ENCODE measurements at places on chromosomes 2 and 18.

- no peak for DNase-seq
Observed at GRCh38 chr2:26651470-26651771, 10.3 kb upstream of the CIB4 start.

GRCh38 chr2:71597756-71598155 lies 144.4 kb downstream of the DYSF start:
- no peak for DNase-seq

GRCh38 chr18:46452820-46453219 lies 204.2 kb downstream of the LOXHD1 start:
- DNase-seq = no peak

- DNase-seq = peak; percentile 15
Observed at GRCh38 chr2:42951263-42951938, 159.0 kb upstream of the HAAO start.

GRCh38 chr2:194087089-194087958 lies 1569.7 kb upstream of the SLC39A10 start:
- no peak for DNase-seq

- DNase-seq = no peak
Observed at GRCh38 chr2:182359027-182359989, 67.5 kb downstream of the PDE1A start.

DNA sequence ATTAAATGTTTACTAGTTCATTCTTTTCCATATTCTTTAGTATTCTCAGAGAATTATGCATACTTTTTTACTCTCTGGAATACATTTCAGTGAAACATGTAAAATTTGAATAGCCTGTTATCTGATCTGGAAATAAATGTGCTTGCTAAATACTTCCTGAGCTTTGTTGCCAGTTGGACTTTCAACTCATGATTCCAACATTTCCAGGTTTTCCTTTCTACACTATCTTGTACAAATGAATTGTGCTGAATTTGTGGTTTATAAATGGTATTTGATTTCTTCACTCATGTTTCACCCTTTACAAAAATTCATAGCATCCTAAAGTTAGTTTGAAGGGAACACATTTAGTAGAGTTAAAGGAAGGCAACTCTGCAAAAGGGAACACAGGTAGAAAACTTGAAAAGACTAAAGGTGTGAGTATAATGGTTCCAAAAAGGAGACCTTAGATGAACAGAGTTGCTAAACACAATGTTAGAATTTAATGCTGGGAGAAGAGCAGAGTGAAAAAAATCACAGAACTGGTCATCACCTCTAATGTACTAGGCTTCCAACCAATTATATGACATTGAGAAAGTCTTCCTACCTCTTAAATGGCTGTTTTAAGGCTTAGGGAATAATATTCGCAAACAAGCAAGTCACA lies 28.6 kb downstream of the SYT4 start:
- DNase-seq = no peak

DNA sequence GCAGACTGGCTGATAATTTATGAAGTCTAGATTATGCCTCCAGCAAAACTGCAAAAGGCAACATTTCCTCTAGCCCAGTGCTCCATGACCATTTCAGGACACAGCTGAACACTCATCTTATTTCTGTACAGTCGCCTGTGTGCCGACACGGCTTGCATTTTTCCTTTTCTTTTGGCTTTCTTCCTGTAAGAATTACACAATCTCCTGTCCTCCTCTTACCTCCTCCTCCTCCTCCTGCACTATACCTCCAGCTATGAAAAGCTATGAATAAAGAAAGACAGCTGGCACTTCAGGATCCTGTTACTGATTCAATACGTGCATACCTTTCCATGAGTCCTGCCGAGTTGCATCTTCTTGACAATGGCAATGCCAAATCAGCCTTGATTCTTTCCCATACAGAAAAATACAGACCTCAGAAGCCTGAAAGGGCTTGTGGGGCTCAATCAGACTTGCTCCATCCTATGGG lies 32.2 kb upstream of the TRIB2 start:
- no peak for DNase-seq

- DNase-seq = no peak
Observed at GRCh38 chr18:68438983-68439382, 275.9 kb downstream of the TMX3 start.

DNA sequence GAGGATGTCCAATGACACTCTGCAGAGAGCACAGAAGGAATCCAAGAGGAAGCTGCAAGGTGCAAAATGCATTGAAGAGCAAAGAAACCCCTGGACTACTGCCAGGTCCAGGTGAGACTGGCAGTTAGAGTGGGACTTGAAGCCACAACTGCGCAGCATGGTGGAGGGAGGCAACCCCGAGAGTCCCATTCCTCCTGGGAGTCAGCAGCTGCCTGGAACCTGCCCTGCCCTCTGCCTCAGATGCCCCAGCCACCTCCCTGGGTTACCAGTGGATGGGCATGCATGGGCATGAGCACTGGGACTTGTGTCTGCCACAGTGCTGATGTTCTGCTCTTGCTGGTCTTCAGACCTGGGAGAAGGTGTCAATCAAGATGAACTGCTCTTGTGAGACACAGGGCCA lies 43.2 kb downstream of the ANKMY1 start:
- DNase-seq = no peak

DNA sequence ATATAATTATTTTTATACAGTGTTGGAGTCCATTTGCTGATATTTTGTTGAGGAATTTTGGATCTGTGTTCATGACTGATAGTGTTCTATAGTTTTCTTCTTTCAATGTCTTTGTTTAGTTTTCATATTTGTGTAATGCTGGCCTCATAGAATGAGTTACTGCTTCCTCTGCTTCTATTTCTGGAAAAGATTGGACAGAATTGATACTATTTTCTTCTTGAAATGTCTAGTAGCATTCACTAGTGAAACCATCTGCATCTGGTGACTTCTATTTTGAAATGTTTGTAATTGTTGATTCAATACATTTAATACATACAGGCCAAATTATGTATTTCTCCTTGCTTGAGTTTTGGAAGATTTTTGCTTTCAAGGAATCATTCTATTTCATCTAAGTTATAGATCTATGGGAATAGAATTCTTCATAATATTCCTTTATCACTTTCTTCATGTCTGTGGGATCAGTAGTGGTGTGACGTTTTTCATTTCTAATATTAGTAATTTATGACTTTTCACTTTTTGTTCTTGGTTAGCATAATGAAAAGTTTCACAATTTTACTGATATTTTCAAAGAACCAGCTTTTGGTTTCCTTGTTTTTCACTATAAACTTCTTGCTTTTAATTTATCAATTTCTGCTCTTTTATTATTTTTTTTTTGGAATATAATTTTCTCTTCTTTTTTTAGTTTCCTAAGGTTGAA lies 509.9 kb upstream of the VRK2 start:
- DNase-seq = no peak

- no peak for DNase-seq
Observed at GRCh38 chr2:31097962-31098613, 40.2 kb downstream of the GALNT14 start.

DNA sequence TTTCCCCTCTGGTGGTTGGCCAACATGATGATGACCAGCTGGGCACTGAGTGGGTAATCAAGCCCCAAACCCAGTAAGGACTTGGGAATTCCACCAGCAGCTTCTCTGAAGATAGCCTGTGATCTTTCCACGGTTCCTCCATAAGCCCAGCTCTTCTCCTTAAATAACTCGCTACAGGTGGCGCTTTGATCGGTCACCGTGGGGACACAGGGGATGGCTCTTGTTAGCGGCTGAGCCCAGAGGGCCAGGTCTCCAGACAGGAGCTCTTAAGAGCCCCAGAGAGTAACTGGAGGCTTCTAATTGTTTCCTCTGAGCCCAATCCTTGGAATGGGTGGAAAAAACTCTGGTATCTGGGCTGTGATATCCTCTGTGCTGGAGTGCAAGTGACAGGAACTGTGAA lies 13.6 kb upstream of the INHBB start:
- no peak for DNase-seq

- no peak for DNase-seq
Observed at GRCh38 chr2:65700004-65700651, 267.7 kb upstream of the SPRED2 start.

- DNase-seq = no peak
Observed at GRCh38 chr2:160565099-160565845, 71.7 kb upstream of the RBMS1 start.

DNA sequence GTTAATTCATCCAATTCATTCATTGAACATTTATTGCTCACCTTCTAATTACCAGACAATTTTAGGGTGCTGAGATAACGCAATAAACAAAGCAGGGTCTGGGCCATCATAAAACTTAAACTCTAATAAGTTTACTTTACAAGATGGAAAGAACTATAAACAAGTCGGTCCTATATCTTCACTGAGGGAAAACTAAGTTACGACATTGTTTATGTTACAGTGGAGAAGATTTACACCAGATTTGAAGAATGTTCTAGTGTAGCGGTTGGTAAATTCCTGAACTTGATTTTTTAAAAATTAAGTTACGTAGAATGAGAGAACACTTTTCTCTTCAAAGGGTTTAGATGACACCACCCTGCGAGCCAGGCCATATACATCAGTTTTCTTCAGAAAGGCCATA lies 20.7 kb upstream of the FRZB start:
- no peak for DNase-seq

- no peak for DNase-seq
Observed at GRCh38 chr2:1488181-1488671, 75.0 kb downstream of the TPO start.

DNA sequence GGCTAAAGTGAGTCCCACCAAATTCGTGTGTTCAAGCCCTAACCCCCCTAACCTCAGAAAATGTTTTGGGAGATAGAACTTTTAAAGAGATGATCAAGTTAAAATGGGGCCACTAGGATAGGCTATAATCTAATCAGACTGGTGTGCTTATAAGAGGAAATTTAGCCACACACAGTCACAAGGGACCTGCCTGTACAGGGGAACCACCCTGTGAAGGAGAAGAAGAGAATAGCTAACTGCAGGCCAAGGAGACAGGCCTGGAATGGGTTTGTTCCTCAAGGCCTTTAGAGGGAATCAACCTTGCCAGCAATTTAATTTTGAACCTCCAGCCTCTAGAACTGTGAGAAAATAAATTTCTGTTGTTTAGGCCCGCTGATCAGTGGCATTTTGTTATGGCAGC lies 36.0 kb upstream of the TANK start:
- no peak for DNase-seq

Measured in midbrain (tissue), 1 donor.